ENCODE measurements at places on chromosomes 7 and 10.

DNA sequence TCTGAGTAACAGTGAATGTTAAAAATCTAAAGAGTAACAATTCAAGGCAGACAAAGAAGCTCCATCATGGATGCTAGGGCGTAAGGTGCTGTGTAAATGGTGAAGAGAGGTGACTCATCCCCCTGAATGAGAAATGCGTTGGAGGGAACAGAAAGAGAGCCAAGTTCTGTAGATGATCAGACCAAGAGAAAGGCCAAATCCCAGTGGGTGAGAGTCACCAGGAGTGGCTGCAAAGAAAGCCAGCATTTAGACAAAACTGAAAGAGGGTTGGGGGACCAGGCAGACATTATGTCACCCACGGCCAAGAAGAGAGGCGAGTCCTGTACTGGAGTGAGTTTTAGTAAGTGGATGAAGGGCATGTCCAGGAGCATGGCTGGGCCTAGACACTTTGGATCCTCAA, 153.1 kb downstream of the TRIL start:
- no peak for DNase-seq

DNA sequence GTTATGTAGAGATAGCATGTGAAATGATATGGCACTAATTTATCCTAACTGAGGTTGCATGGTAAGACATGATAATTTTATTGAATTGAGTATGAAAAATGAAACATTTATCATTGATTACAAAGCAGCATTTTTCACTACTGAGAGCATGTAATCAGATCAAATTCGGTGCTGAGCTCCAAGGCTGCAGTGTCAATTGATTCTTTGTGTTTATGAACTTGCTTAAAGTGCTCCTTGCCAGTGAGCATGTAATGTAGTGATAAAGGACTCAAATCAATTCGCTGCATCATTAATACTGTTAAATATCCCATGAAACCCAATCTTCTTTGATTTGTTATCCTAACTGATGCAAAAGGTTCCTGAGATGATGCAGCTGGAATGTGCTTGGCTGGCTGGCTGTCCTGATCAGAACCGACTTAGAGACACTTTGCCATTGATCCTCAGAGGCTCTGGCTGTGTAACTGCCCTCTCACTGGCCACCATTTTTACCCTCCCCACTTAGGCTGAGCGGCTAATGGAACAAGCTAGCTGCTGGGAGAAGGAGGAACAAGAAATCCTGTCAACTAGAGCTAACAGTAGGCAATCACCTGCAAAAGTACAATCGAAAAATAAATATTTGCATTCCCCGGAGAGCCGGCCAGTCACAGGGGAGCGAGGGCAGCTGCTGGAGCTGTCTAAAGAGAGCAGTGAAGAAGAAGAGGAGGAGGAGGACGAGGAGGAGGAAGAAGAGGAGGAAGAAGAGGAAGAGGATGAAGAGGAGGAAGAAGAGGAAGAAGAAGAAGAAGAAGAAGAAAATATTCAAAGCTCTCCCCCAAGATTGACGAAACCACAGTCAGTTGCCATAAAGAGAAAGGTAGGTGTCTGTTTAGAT, 89.8 kb upstream of the SAMD8 start:
- no peak for DNase-seq

- DNase-seq: no peak
Measured at GRCh38 chr7:1564603-1565022, 5.2 kb downstream of the PSMG3 start.

DNA sequence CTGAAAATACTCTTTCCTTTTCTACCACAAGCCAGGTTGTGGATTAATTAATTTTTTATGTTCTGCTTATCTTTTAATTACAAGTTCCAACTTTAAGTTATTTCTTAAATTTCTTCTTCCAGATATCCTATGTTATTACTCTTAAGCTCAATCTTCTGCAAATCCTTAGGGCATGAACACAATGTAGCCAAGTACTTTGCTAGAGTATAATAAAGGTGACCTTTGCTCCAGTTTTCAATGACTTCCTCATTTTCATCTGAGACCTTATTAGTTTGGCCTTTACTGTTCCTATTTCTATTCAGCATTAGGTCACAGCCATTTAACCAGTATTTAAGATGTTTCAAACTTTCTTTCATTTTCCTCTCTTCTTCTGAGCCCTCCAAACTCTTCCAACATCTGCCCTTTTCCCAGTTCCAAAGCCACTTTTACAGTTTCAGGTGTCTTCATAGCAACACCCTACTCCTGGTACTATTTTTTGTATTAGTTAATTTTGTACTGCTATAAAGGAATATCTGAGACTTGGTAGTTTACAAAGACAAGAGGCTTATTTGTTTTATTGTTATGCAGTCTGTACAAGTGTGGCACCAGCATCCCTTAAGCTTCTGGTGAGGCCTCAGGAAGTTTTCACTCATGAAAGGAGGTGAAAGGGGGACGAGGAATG, 886.2 kb upstream of the GHITM start:
- DNase-seq: no peak

DNA sequence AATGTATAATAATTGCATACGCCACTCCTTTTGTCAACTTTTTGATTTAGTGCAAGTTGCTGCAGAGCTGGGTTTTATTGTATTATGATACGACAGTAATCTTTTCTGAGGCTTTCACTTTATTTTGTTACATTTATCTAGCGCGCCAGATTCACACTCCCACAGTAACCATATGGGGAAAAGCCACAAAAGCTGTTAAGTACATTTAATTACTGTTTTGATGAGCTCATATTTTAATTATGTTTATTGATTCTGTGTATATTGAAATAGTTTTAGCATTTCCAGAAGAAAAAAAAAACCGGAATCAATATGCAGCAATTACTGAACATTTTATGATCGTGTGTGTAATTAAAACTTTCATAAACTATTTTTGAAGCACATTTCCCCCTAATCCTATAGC, 118.5 kb downstream of the RAB11FIP2 start:
- no peak for DNase-seq

DNA sequence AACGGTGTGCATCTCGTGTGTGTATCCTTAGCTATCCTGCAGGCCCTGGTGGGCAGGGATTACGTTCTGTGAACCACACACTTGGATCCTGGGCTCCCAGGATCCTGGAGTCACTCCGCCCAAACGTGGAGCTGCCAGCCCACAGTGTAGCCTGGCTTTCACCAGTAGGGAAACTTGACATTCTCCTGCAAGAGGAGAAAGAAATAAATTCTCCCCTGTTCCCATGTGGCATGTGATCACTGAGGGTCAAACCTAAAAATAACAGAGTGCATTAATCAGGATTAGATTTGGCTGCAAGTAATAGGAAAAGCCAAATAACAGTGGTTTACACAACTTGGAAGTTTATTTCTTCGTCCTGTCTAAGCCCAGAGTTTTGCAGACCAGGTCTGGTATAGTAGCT, 32.3 kb downstream of the PALD1 start:
- DNase-seq: no peak

GRCh38 chr7:14875941-14876587, 26.5 kb downstream of the DGKB start:
- DNase-seq: no peak

GRCh38 chr7:135169141-135169963, 1.2 kb downstream of the CYREN start:
- DNase-seq: no peak

DNA sequence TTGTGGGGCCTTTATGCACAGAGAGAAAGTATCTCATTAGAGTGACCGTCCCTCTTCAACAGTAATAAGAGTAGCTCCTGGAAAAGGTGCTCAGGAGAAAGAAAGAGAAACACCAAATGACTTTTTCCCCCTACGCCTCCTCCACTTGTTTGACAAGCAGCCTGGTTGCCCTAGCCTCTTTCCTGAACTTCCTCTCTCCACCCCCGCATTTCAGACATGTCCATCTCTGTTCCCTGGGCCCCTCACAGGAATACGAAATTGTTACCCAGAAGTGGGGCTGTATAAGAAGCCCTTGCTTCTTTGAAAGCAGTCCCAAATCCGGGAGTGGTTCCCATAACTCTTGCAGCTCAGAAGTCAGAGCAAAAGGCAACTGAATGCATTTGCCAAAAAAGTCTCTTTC, 119.6 kb upstream of the ADO start:
- no peak for DNase-seq

DNA sequence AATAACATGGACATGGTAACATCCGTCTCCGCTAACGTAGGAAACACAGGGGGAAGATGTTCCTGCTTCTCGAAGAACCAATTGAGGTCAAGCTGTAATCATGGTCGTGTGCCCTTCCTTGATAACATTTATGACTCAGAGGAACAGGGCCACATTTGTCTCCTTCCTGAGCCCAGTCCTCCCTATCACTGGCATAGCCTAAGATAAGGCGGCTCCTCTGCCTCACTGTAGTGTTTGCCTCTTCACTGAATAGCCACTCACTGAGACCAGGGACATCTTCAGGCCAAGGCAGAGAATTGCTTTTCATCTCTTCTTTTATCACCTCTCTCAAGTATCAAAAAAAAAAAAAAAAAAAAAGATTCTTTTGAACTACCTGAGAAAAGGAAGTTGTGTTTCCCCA, 5.4 kb upstream of the GRM8 start:
- DNase-seq: no peak

GRCh38 chr7:157486007-157486755, 149.4 kb downstream of the DNAJB6 start:
- no peak for DNase-seq

- no peak for DNase-seq
Measured at GRCh38 chr10:19825700-19826099, 9.5 kb downstream of the PLXDC2 start.

GRCh38 chr10:18501629-18502028, 149.8 kb downstream of the NSUN6 start:
- no peak for DNase-seq

- no peak for DNase-seq
Measured at GRCh38 chr7:55066938-55067337, 48.1 kb downstream of the EGFR start.

- DNase-seq: no peak
Measured at GRCh38 chr7:147833557-147833956, 757.0 kb upstream of the C7orf33 start.

DNA sequence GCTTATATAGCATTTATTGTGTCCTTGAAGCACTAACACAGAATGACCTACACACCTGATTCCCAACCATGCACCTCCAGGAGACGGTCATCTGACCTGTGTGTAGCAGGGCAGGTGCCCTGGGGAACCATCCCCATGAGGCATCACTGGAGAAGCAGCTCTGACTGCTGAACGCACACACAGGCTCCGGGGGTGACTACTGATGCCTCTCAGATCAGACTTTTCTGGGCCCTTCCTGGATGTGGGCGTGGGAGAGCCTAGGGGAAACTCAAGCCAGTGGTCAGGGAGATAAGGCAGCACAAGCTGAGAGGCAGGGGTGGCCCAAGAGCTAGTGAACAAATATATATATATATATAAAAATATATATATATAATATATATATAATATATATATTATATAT, 37.6 kb downstream of the CPXM2 start:
- no peak for DNase-seq

DNA sequence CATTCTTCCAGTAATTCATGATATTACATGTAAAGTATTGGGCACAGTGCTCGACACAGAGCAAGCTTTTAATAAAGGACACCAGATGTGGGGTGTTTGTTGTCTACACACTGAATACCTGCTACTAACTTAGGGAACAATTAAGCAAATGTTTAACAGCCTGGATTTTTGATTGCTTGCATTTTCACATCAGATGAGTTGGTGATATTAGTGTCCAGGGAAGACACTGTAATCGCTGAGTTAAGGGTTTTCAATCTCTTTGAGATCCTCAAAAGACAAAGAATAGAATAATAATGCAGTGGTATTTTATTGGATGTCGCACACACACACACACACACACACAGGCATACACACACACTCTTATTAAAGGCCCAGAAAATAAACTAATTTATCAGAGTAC, 79.1 kb downstream of the VIM start:
- no peak for DNase-seq

- DNase-seq: no peak
Measured at GRCh38 chr7:47941136-47941844, 7.0 kb downstream of the PKD1L1 start.

DNA sequence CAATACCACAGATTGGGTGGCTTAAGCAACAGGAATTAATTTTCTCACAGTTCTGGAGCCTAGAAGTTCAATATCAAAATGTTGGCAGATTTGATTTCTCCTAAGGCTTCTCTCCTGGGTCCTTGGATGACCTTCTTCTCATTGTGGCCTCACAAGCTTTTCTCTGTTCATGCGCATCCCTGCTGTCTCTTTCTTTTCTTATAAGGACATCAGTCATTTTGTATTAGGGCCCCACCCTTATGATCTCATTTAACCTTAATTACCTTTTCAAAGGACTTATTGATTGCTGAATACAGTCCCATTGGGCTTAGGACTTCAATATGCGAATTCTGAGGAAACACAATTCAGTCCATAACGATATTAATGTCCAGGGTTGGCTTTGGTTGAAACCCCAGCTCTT, 285.4 kb downstream of the HDAC9 start:
- DNase-seq: no peak

DNA sequence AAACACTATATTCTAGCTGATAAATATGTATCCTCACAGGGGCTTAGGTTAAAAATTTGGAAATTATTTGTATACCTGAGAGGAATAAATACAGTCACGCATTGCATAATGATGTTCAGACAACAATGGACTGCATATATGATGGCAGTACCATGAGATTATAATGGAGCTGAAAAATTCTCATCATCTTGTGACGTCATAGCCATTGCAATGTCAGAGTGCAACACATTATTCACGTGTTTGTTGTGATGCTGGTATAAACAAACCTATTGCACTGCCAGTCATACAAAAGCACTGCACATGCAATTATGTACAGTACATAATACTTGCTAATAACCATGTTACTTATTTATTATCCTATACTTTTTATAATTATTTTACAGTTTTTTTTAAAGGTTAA, 31.4 kb downstream of the STEAP1B start:
- no peak for DNase-seq

- peak; percentile 10 for DNase-seq
Measured at GRCh38 chr7:108613949-108614381, 44.3 kb downstream of the DNAJB9 start.

DNA sequence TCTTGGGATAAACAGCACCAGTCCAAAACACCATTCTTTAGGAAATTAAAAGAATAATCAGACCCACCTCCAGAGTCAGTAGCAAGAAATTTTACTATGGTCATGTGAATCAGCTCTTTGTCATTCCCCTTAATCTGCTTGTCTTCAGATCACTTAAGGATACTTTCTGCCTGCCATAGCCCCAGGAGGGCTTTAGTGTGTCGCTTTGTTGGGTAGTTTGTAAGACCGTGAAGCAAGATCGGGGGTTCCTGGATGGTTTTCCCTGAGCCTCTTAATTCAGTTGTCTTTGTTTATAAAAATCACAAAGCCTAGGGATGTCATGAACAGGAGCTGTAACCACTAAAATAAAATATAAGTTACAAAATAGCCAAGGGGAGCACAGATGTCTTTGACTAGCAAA, 223.6 kb downstream of the RELN start:
- DNase-seq: no peak

GRCh38 chr10:89992575-89992974, 291.2 kb downstream of the KIF20B start:
- DNase-seq: no peak

- DNase-seq: peak; percentile 62
Measured at GRCh38 chr7:30028749-30029635, 780 bp downstream of the PLEKHA8 start.

DNA sequence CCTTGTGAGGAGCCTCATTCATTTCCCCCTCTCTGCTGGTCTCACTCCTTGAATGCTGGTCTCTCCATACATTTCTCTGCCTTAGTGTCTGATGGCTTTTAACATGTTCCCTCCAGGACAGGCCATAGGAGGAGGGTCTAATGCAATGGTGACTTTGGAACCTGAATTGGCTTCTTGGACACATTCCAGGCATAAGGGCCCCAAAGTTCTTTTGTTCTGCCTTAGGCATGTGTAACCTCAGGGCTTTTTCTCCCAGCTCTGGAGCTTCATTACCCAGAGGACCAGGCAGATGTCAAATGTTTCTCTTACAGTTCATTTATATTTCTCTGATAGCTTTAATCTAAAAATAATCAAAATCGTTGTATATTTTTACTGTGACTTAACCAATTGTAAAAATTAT, 162.6 kb downstream of the SDK1 start:
- DNase-seq: no peak
